ENCODE measurements at places on chromosomes 6 and 20.

- no peak for DNase-seq
Observed at GRCh38 chr20:45368221-45368980, 5.4 kb downstream of the SYS1 start.

DNA sequence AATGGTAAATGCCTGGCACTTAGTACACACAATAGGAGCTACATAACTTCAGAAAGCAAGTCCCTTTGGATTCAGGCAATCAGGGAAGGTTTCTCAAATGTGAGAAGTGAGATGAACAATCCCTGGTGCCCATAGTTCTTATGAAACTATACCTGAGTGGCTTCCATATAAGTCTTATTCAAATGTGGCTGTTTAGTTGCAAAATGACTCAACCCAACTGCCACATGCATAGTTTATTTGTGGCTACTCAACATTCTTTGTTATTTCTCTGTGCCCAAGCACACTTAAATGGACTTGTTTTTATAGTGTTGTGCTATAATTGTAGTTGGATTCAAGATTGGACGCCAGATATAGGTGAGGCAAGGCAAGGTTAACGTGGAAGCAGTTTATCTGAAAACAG is 93.7 kb upstream of the ATXN1 start:
- DNase-seq: no peak

DNA sequence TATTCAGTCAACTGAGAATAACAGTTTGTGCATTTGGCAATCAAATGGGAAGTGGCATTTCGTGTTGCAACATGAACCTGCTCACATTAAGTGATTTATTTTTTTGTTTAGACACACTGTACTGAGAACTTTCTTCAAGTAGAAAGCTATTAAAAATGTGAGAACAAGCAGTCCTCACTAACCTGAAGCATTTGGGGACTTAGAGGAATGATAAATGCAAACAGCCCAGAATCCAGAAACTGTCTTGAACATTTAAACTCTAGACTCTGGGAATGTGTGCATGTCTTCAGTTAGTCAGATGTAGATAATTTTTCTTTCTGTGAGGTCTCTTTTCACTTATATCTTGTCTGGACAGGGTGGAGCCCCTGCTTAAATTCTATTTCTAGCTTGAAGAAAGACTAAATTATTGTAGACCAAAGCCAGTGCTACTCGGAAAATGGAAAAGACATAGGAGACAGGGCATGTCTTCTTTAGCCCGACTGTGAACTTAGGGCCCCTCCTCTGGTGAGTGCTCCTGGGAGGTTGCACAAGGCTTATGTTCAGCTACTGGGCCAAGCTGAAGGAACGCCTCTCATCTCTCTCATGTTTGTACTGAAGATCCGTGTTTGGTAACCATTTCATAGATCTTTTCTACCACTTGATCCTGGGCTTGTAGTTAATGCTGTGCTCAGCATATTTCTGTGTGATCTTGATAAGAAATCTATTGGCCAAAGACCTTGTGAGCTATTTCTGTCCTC is 70.1 kb downstream of the SLX4IP start:
- no peak for DNase-seq

GRCh38 chr6:54020334-54020733 is 90.9 kb upstream of the MLIP start:
- no peak for DNase-seq

DNA sequence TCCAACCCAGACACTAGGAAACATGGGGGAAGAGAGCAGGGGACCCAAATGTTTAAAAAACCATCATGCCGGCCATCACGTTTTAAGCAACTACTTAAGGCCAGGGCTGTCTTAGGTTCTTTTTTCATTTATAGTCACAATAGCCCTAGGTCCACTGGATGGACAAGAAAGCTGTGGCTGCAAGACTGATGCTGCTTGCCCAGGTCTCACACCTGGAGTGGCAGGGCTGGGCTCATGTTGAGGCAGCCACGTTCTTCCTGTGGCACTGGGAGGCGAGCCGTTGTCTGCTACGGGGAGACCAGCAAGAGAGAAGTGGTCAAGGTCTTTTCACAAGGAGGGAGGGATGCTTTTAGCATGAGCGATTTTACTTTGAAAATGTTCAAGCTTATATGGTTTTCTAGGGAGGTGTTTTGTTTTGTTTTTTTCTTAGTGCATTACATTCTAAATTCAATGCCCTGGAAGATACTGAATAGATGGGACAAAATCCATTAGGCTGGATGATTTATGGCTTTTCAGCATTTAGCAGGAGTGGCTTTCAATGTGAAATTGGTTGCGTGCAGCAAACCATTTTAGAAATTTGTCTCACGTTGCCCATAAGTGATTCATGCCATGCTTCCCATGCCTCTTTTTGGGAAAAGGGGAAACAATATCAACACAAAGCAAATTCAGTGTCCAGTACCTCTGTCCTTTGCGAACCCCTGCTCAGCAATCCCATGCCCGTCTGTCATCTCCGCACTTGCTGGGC is 106.6 kb upstream of the SNX9 start:
- no peak for DNase-seq
